CD4-positive, alpha-beta memory T cell (primary cell): ENCODE measurements at places on chromosomes 1 and 21. TPM values are rescaled to one million over a fixed set of nuclear protein-coding genes. Genes with fewer than 3 reads are reported as not detected.

- no peak for DNase-seq
These were observed 183.0 kb downstream of the PDE4B start for GRCh38 chr1:65975708-65976107.

- DNase-seq, result no peak
These were observed 281.1 kb downstream of the PTPRU start for GRCh38 chr1:29517251-29518086.

GRCh38 chr21:37193676-37194075, 73.5 kb downstream of the VPS26C start:
- DNase-seq, result no peak

DNA sequence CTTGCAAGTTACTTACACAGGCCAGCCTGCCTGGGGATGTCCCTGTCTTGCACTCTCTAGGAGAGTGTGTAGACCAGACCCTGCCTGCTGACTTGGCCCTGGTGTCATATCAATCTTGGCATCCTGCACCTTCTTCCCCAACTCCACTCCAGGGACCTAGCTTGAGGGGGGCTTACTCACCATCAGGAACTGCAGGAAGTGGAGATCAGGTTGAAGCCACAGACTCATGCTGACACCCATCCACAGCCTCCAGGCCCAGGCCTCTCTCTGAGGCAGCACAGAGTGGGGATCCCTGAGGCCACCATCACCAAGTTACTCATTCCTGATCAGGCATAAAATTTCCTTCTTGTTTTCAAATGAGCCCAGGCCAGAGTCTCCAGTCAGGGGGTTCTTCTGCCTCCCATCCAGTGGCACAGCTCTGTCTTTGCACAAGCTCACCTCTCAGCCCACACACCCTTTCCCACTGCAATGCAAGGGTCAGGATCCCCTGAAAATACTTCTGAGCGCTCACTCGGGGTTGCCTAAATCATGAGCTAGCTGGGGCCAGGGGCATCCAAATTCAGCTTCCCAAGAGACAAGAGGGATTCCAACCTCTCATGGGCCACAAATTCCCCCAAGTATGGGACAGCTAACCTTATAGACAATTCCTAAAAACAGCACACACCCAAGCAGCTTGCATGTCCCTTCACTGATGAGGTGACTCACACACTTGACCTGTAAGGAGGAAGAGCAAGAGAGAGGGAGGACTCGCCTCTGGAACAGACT, 33.5 kb downstream of the CSMD2 start:
- no peak for DNase-seq

DNA sequence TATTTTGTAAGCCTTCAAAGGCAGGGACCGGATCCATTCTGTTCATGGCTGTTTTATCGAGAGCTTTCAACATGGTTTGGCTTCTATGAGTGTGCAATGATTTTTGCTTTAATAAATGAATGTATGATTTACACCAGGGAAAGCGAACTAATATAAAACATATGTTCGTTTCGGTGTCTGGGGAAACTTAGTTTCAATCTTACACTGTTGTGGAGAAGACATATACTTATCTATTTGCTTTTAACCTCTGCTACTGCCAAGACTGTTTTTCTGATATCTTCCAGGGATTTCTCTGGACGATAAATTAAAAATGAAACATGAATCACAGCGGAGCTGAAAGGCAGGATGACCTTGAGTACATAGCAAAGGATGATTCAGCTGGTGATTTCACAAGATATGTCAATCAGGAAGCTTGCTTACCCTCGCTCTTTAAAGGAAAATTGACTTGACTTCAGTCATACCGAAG, 14.7 kb upstream of the CYYR1 start:
- DNase-seq, result no peak

DNA sequence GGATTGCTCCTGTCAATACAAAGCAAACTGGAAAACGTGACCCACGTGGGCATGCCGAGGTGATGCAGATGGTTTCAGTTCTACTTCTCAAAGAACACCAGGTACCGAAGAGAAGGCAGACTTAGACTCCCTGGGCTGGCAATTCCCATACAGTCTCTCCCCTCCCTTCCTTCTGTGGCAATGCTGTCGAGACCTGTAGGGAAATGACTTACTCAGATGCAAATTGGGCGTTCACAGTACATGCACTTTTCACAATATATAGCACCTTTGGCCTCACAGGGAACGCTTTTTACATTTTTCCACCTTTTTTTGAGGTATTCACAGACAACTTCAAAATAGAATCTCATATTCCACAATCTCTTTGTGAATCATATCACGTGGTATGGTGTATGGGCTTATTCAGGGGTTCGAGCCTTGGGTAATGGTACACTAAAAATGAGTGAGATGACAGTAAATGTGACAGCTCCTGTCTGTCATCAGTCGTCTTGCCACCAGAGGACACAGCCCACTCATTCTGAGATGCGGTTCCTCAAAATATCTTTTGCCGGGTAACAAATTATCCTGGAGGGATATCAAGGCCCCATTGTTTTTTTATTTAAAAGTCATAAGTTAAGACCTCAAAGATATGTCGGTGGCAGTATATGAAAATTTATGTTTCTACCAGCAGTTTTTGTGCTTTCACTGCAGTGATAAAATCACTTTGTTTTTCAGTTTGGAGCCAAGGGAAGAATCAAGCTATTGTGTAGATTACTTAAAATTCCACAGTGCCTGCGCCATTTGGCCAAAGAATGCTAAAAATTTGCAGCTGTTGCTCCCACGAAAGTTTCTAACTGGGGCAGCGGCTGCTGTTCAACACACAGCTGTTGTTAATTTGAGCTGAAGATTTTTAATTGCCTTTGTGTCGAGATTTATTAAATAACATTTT, 168.4 kb downstream of the ZZZ3 start:
- no peak for DNase-seq

- no peak for DNase-seq
These were observed 468.2 kb upstream of the VAMP3 start for GRCh38 chr1:7302873-7303272.

GRCh38 chr1:159144571-159144970, 26.8 kb upstream of the CADM3 start:
- DNase-seq, result no peak

DNA sequence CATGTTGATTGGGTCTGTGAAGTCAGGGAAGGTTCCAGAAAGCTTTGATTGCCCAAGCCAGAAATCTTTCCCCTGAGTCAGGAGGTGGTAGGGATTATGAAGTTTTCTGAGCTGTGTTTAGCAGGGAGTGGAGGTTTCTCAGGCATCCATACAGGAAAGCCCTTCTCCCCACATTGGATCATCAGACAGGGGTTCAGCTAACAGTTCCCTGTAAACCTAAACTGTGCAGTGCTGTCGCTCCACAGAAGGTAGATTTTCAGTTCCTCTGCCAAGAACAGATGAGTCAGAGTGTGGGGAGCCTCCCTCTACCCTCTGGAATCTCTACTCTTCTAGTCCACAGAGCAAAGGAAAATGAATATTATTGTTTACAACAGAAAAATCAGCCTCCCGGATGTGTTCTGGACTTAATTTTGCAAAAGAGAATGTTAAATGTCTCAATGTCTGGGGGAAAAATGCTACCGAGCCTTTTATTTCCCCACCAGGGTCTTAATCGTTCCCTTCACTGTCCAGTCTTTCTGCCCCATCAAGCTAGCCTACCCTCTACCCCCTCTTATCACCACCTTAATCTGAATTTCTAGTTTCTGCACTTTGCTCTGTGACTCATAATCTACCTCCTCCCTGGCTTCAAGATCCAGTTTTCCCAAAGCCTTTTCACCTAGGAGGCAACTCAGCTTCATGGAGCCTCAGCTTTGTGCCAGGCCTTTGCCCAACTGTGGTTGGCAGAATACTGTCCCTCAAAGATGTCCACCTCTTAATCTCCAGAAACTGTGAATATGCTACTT, 355.6 kb downstream of the PRDM2 start:
- DNase-seq, result no peak

DNA sequence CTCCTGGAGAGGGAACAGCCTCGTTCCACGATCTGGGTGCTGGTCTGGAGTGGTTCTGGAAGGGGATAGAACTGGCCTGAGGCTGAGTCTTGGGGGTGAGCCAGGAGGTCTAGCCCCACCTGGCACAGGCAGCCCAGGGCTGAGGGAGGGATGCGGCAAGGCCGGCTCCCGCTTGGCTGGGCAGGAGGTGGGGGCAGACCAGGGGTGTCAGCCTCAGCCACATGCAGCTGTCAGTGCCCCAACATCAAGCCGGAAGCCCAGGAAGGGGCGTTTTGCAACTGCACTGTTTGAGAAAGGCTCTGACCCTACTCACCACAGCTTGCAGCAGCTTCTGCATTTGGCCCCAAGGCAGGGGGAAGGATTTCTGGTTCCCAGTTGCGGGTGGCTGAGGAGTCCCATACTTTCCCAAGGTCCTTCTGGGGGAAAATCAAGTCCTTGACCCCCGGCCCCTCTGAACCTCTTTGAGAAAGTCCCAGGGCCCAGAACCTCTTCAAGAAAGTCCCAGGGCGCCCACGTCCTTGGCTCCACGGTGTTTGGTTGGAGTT, 2.0 kb downstream of the EFHD2 start:
- DNase-seq, result peak; percentile 35

- no peak for DNase-seq
These were observed 20.8 kb upstream of the ECE1 start for GRCh38 chr1:21311016-21311415.

- DNase-seq, result peak; percentile 22
These were observed 12.6 kb downstream of the FTCD start for GRCh38 chr21:46142582-46143473.

- no peak for DNase-seq
These were observed 8.9 kb upstream of the RAB3GAP2 start for GRCh38 chr1:220281159-220281574.

- DNase-seq, result no peak
These were observed 104.6 kb downstream of the DISP1 start for GRCh38 chr1:222919478-222919865.

DNA sequence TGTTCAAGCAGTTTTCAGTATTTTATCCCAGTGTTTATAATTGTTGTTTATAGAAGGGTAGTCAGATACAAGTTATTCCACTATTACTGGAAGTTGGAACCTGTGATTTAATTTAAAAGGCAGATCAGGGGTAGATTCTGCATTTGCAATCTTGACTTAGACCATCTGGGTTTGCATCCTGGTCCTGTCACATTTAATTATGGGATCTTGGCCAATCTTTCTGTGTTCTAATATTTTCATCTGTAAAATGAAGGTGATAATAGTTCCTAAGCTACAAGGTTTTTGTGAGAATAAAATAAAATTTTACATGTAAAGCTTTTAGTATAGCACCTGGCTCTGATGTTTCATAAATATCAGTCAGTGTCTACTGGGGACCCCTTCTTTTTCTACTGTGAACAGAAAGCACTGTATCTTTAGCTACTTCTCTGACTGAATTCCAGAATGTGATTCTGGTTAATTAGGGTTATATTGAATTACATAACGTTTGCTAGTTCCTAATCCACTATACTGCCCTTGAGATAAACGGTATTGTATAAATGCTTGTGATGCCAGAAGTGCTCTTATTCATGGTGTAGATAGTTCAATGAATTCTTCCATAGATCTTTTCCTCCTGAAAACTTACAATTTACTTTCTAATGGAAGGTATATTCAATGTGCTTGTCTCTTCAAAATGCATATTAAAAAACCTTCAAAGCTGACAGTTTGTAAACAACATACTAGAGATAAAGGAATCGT, 131.0 kb downstream of the KCNK1 start:
- no peak for DNase-seq

GRCh38 chr1:19367584-19368041, 55.5 kb downstream of the SLC66A1 start:
- DNase-seq, result no peak

- DNase-seq, result no peak
These were observed 342 bp downstream of the DDOST start for GRCh38 chr1:20660847-20661206.

DNA sequence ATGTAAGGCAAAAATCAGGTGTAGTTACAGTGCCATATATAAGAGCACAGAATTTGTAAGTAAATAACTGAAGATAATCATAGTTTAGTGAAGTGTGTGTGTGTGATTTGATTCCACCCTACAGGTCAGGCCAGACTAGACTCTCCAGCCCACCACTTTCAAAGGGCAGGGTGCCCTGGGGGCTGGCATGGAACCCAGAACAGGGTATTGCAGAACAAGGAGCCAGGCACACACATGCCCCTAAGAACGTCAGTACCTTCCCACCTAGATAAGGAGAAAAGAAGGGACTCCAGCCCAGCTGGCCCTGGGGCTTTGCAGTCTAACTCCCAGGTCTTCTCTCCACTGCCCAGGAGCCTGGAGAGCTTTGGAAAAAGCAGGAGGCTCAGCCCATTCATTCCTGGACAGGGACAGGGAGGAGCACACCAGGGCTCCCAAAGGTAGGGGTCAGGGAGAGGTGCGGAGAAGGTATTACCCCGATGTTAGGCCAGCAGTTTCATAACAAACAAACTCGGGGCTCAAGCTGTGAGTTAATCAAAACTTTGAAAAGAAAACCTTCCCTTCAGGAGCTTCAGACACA, 149.7 kb upstream of the VANGL1 start:
- no peak for DNase-seq

- no peak for DNase-seq
These were observed 11.3 kb downstream of the LDLRAD2 start for GRCh38 chr1:21823206-21823979.

DNA sequence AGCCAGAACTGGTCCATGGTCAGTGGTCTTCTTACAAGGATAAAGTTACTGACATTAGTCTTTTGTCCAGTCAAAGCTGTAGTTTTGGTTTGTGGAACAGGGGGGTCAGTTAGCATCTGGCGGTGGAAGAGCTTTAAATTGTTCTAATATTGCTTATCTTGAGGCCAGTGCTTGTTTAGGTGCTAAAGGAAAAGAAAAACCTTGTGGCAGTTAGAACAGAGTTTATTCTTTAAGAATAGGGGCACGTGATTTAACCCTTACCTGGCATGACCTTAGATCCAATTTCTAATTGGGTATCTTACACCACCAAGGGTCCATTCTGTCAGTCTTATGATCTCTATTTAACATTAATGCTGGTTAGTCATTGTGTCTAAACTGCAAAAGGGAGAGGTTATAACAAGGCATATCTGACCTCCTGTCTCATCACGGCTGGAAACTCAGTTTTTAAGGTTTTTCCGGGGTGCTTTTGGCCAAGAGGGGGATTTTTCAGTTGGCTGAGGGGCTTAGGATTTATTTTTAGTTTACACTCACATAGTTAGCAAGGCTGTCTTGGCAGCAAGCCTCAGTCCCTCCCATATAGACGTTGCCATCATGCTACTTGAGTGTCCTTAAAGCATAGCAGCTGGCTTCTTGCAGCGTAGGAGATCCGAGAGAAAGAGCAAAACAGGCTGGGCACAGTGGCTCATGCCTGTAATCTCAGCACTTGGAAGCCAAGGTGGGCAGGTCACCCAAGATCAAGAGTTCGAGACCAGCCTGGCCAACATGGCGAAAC, 60.1 kb upstream of the FAM89A start:
- no peak for DNase-seq

- DNase-seq, result peak; percentile 19
These were observed 31.8 kb upstream of the JUN start for GRCh38 chr1:58815686-58816071.

Gene CACNA1S
- not detected for total RNA-seq

Gene PEA15
- 23.1 TPM for total RNA-seq

Gene CDCP2
- not detected for total RNA-seq

Gene RIPPLY3
- total RNA-seq, result not detected

Gene AIRE
- total RNA-seq, result not detected

Gene CDCA8
- total RNA-seq, result 0.61 TPM

Gene HAO2
- not detected for total RNA-seq

Gene PRKAA2
- total RNA-seq, result not detected

Gene TNFRSF4
- total RNA-seq, result 15.5 TPM

Gene FAM177B
- 0.79 TPM for total RNA-seq

Gene INSRR
- 0.06 TPM for total RNA-seq
